D721Med (cell line): ENCODE measurements at places on chromosomes 2 and 18.

GRCh38 chr18:75206452-75207309 lies 2.3 kb downstream of the PTGR3 start:
- DNase-seq: no peak

- DNase-seq: no peak
Measured at GRCh38 chr2:152493417-152493816, 158.4 kb downstream of the FMNL2 start.

GRCh38 chr2:119196301-119197125 lies 27.1 kb upstream of the STEAP3 start:
- no peak for DNase-seq

DNA sequence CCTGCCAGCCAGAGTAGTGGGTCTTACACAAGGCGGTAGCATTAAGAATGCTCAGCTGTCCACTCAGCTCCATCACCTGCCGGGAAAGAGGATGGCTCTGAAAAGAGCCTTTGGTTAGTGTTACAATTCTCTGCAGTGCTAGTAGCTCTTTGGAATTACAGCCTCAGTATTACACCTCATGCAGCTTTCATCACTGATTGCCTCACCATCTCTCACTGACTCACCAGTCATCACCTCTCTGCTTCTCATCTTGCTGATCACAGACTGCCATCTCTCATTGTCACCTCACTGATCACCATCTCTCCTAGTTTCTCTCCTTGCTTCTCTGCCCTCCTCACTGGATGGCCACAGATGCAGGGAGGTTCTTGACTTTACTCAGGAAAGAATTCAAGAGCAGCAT lies 573.5 kb upstream of the SETBP1 start:
- no peak for DNase-seq

DNA sequence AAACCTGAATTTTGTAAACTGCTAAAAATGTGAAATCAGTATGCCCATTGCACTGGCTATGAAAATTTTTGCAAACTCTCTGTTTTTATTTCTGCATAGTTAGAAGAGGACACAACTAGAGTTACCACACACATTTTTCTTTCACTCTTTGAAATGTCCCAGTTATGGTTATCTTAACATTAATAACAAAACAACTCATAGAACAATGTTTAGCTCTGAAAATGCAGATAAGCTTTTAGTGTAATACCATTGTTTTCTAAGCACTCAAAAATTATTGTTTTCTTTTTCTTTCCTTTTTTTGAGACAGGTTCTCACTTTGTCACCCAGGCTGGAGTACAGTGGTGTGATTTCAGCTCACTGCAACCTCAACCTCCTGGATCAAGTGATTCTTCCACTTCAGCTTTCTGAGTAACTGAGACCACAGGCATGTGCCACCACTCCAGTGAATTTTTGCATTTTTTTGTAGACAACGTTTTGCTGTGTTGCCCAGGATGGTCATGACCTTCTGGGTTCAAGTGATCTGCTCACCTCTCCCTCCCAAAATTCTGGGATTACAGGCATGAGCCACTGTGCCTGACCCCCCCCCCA lies 1204.5 kb upstream of the ZEB2 start:
- DNase-seq: no peak
